ENCODE measurements at places on chromosomes 4 and X. TPM values are rescaled to one million over a fixed set of nuclear protein-coding genes. Genes with fewer than 3 reads are reported as not detected.

- H3K27me3 ChIP-seq, result no peaks in the 10 kb centered on the region
- DNase-seq, result peak; percentile 19
- no peaks in the 10 kb centered on the region for H3K36me3 ChIP-seq
- H3K27ac ChIP-seq, result peak overlapping the region; percentile 95
Observed at GRCh38 chrX:42946544-42947194, 168.7 kb upstream of the PPP1R2C start.

DNA sequence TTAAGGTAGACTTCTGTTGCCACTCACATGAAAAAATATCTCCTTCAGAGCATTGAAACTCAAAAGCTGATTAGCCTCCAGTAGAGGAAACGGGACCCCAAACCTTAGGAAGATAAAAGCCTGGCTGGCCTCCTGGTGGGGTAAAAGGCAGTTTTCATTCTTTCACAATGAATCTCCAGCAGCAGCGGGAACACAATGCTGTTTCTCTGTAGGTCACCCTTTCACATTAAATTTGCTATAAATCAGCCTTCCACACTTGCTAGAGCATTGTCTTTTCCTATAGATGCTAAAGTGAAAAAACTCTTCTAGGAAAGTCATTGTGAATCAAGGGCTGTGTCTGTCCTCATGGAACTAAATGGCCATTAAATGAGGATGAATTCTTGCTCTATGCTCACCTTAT lies 207.3 kb upstream of the MAGEB2 start:
- no peak overlapping the region for H3K4me3 ChIP-seq
- H3K36me3 ChIP-seq, result no peaks in the 10 kb centered on the region
- no peaks in the 10 kb centered on the region for H3K4me1 ChIP-seq
- no peaks in the 10 kb centered on the region for H3K27me3 ChIP-seq
- DNase-seq, result no peak
- no peak overlapping the region for H3K27ac ChIP-seq

DNA sequence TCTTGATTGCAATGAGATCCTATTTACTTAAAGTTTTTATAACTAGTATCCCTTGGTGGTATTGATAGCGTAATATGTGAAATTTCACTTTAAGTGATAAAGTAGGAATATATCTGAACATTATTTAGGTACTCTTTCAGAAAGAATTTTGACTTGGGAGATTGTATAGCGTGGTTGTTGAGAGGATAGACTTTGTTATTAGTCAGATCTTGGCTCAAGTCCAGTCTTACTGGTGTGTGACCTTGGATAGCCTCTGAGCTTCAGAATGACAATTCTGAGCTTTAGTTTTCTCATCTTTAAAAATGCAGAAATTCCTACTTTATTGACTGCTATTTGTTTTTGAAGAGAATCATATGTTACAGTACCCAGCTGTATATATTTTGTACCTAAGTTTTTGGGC lies 32.6 kb downstream of the DCK start:
- no peak for DNase-seq
- H3K4me1 ChIP-seq, result no peaks in the 10 kb centered on the region
- H3K27ac ChIP-seq, result no peak overlapping the region
- no peak overlapping the region for H3K4me3 ChIP-seq

DNA sequence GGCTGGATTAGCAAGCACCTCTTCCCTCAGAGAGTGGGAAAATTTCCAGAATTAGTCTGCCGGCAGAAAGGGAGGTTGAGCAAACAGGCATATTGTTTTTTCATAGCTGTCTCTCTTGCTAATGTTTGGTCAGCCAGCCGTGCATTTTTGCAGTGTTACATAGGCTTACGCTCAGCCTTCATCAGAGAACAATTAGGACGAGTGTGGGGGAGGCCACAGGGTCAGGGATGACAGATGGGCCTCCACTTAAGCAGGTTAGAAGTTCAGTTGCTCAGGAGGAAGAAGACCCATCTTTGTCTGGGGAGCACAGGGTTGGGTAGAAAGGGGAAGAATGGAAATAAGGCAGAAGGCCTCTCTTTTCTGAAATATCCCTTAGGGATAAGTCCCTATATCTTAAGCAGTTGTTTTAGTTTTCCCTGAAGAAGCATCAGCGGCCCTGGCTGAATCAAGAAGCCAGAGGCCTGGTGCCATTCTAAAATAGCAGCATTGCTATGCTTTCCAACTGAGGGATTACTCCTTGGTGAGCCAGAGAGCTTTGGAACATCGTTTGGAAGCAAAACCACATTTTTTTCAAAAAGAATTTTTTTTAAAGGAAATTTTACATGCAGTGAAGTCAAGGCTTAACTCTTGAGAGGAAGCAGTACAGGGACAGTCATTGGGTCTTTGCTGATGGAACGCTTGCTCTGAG lies 118.8 kb downstream of the SMIM20 start:
- peaks cover 2% of the 10 kb centered on the region for H3K36me3 ChIP-seq
- H3K4me1 ChIP-seq, result peaks cover 30% of the 10 kb centered on the region
- H3K4me3 ChIP-seq, result no peak overlapping the region
- DNase-seq, result no peak
- H3K27ac ChIP-seq, result no peak overlapping the region

DNA sequence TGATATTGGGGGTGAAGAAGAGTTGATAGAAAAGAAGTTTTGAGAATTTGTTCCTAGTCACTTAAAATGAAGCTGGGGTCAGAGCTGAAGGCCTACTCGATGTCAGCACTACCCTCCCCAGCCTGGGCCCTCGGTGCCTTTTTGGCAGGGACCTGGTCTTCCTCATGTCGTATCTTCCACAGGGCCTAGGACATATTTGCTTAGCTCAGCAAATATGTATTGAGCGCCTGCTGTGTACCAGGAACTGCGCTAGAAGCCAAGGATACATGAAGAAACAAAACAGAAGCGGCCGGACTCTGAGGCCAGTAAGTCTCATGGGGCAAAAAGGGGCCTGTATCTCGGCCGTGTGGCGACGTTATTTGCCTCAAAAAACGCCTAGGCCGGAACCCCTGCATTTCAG lies 44.3 kb downstream of the DCTD start:
- H3K27me3 ChIP-seq, result no peaks in the 10 kb centered on the region
- peaks cover 24% of the 10 kb centered on the region for H3K36me3 ChIP-seq
- H3K27ac ChIP-seq, result no peak overlapping the region
- H3K4me3 ChIP-seq, result no peak overlapping the region
- no peak for DNase-seq

- H3K4me1 ChIP-seq, result no peaks in the 10 kb centered on the region
- no peaks in the 10 kb centered on the region for H3K36me3 ChIP-seq
- DNase-seq, result no peak
- no peak overlapping the region for H3K4me3 ChIP-seq
- H3K27ac ChIP-seq, result no peak overlapping the region
Observed at GRCh38 chrX:17930850-17931249, 69.8 kb upstream of the RAI2 start.

DNA sequence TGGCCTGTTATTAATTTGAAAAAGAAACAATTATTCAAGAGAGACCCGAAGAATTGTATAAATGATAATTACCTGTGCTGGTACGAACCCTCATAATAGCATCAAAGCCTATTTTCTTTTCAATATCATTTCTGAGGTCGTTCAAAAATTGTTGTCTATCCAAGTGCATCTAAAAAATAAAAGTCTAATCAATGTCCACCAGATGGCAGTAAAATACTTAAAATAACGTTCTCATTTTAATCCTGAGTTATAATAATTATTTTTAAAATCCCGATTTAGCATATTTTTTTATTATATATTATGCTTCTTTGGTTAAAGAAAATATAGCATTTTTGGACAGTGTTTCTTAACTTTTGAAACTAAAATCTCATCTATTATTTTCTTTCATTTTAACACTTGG lies 55.7 kb downstream of the METTL14 start:
- DNase-seq, result no peak
- no peak overlapping the region for H3K4me3 ChIP-seq
- no peaks in the 10 kb centered on the region for H3K4me1 ChIP-seq
- H3K27me3 ChIP-seq, result no peaks in the 10 kb centered on the region

DNA sequence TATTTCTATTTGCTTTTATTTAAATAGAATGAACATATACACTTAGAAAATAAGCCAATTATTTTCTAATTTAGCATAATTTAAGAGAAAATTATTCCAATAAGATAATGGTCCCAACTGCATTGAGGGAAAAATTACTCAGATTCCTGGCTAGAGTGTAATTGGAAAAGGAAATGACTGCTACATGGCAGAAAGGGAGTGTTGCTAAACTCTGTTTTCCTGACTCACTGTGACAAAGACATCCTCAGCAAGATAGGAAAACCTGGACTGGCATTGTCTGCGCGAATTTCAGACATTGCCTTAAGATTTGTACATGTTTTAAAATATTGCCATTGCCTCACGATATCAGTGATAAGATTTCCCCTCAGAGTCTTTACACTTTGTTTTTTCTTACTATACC lies 8.2 kb downstream of the TNIP3 start:
- DNase-seq, result no peak
- no peak overlapping the region for H3K27ac ChIP-seq
- peaks cover 12% of the 10 kb centered on the region for H3K27me3 ChIP-seq
- H3K4me1 ChIP-seq, result peaks cover 54% of the 10 kb centered on the region

DNA sequence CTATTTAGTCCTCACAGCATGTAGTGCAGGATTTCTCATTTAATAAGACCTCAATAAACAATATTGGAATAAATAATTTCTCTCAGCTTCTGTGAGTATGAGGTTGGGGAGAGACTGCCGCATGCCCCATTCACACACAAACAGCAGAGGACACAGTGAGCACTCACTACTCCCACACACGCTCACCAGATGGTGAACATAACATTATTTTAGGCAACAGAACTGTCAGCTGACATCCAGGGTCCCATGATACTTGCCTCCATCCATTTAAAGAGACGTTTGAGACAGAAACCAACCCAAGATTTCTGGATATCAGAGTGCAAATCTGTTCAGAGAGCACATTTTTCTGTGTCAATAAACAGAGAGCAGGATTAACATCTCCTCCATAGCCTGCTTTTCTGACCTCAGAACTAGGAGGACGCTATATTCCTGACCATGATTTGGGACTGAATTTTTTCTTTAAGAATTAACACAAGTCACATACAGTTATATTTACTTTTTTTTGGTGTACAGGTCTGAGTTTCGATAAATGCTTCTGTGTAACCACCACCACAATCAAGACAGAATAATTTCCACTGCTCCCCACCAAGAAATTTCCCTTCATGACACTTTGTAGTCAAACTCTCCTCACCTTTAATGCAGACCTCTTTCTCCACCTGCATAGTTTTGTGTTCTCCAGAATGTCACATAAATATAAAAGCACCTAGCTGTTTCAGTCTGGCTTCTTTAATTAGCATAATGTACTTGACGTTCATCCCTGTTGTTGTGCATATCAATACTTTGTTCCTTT lies 16.7 kb downstream of the GPRIN3 start:
- no peaks in the 10 kb centered on the region for H3K36me3 ChIP-seq
- peak overlapping the region; percentile 78 for H3K4me3 ChIP-seq
- peak; percentile 54 for DNase-seq

DNA sequence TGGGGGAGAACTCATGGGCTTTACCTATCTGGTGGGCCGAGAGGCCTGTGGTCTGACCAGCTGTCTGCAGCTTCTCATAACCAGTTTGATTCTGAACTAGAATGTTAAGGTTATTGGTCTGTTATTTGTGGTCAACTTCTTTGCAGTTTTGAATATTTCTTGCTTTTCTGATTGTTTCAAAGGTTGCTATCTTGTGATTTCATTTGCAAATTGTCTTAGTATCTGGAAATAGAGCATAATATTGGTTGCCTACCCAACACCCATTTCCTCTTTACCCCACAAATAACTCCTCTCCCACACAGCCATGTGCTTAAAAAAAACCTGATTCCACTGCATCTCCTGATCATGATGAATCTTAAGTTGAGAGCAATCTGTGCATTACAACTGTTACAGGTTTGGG lies 39.1 kb upstream of the BMP2K start:
- H3K4me3 ChIP-seq, result no peak overlapping the region
- H3K4me1 ChIP-seq, result no peaks in the 10 kb centered on the region
- H3K36me3 ChIP-seq, result no peaks in the 10 kb centered on the region
- H3K27ac ChIP-seq, result no peak overlapping the region

- peaks cover 2% of the 10 kb centered on the region for H3K4me1 ChIP-seq
- no peaks in the 10 kb centered on the region for H3K36me3 ChIP-seq
- DNase-seq, result no peak
- peaks cover 2% of the 10 kb centered on the region for H3K27me3 ChIP-seq
- no peak overlapping the region for H3K27ac ChIP-seq
- no peak overlapping the region for H3K4me3 ChIP-seq
Observed at GRCh38 chr4:81896936-81897335, 425.2 kb upstream of the RASGEF1B start.

DNA sequence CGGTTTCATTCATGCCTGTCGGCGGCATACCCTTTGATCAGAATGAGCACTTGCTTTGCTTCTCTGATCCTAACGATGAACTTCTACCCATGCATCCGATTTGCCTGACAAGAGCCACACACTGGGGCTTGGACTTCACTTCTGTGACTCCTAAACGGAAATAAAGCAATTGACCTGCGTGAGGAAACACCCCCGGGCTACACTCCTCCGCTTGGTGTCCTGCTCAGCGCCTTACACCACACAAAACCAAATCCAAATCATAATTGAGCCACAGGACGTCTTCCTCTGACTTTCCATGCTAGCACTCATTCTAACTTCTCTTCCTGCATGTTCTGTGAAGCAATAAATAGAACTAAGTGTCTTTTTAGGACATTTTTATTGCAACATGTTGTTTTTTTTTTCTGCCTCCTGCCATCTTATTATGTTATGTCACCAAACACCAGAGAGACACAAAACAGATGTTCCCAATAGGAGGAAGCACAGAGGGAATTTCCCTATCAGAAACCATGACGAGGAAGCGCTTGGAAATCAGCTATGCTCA lies 110.8 kb upstream of the FAM9B start:
- H3K27ac ChIP-seq, result no peak overlapping the region
- no peaks in the 10 kb centered on the region for H3K27me3 ChIP-seq
- no peaks in the 10 kb centered on the region for H3K4me1 ChIP-seq
- no peak overlapping the region for H3K4me3 ChIP-seq
- H3K36me3 ChIP-seq, result no peaks in the 10 kb centered on the region

DNA sequence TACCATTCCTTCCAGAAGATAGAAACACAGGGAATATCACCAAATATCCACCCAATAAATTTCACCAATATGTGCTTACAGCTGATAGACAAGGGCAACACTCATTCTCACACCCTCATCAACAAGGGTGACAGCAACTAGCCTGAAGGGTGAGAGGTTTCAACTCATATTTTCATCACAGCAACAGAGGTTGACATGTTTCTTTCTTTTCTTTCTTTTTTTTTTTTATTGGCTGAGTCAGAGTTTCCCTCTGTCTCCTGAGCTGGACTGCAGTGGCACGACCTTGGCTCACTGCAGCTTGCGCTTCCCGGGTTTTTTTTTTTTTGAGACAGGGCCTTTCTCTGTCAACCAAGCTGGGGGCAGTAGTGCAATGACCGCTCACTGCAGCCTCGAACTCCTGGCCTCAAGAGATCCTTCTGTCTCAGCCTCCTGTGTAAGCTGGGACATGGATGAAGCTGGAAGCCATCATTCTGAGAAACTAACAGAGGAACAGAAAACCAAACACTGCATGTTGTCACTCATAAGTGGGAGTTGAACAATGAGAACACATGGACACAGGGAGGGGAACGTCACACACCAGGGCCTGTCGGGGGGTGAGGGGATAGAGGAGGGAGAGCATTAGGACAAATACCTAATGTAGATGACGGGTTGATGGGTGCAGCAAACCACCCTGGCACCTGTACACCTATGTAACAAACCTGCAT lies 27.5 kb upstream of the ASMTL start:
- H3K36me3 ChIP-seq, result peaks cover 38% of the 10 kb centered on the region
- no peaks in the 10 kb centered on the region for H3K27me3 ChIP-seq
- DNase-seq, result peak; percentile 41
- peak overlapping the region; percentile 33 for H3K4me3 ChIP-seq
- peaks cover 76% of the 10 kb centered on the region for H3K4me1 ChIP-seq

RHOXF2B gene
- total RNA-seq, result not detected

TMPRSS11F gene
- not detected for total RNA-seq

CXCR3 gene
- 31.1 TPM for total RNA-seq

TRPC5OS gene
- total RNA-seq, result not detected

CENPE gene
- total RNA-seq, result 41.9 TPM

CXCL13 gene
- total RNA-seq, result 2.8 TPM

All from activated CD4-positive, alpha-beta memory T cell treated with anti-CD3 and anti-CD28 coated beads for 36 hours (primary cell).